SW480 (cell line): ENCODE measurements at places on chromosomes 2 and 18.
A peak's percentile ranks its signal among the peaks of the same experiment; 100 is the strongest.

DNA sequence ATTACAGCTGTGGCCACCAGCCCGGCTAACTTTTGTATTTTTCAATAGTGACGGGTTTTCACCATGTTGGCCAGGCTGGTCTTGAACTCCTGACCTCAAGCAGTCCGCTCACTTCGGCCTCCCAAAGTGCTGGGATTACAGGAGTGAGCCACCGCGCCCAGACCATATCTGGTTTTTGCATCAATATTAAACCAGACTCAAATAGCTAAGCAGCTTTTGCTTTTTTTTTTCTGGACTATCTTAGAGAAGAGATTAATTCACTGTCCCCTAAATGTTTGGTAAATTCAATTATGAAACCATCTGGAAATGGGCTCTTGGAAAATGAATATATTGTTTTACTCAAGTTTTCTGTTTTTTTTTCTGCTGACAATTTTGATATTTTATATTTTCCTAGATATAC lies 183.7 kb downstream of the DOK6 start:
- DNase-seq = no peak

DNA sequence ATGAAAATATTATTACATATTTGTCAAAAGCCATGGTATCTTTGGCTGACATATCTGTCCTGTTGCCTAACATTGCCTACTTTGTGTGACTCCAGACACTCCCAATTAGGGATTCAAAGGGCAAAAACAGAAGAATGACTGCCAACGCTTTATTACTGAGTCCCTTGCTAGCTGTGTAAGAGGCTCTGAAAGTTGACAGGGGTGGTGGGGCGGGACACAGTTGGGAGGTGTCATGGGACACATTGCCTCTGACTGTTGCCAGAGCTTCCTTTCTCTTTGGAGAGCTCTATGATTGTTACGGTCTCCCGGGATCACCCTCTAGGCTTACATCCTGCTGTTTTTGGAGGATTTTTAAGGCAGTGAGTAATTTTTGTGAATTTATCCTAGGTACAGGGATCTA lies 249.6 kb upstream of the ACVR2A start:
- no peak for DNase-seq

- no peak for DNase-seq
Measured at GRCh38 chr2:114661971-114662939, 219.8 kb downstream of the DPP10 start.

DNA sequence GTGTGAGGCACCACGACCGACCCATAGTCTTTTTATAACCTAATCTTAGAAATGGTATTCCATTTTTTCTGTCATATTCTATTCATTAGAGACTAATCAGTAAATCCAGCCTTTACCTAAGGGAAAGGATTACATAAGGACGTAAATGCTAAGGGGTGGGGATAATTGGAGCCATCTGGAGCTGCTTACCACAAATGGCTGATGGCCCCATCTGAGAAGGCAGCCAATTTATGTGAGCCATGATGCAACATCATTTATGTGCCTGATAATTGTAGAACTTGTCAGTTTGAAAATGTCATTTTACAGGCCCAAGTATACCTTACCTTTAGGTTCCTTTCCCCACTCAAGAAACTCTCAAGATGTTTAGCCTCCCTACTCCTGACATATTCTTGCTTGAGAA lies 44.0 kb downstream of the ARHGEF33 start:
- no peak for DNase-seq

GRCh38 chr2:74259733-74260132 lies 61.3 kb downstream of the MTHFD2 start:
- no peak for DNase-seq

- DNase-seq = no peak
Measured at GRCh38 chr18:80210312-80211083, 36.8 kb downstream of the PARD6G start.

- peak; percentile 76 for DNase-seq
Measured at GRCh38 chr2:46067501-46068305, 229.5 kb upstream of the EPAS1 start.

- DNase-seq = no peak
Measured at GRCh38 chr2:238313289-238313990, 6.9 kb upstream of the TRAF3IP1 start.

GRCh38 chr18:59871711-59872362 lies 28.0 kb upstream of the PMAIP1 start:
- no peak for DNase-seq

- DNase-seq = no peak
Measured at GRCh38 chr2:85148190-85148589, 15.0 kb downstream of the TCF7L1 start.

- DNase-seq = no peak
Measured at GRCh38 chr2:3079466-3079865, 298.2 kb downstream of the EIPR1 start.

DNA sequence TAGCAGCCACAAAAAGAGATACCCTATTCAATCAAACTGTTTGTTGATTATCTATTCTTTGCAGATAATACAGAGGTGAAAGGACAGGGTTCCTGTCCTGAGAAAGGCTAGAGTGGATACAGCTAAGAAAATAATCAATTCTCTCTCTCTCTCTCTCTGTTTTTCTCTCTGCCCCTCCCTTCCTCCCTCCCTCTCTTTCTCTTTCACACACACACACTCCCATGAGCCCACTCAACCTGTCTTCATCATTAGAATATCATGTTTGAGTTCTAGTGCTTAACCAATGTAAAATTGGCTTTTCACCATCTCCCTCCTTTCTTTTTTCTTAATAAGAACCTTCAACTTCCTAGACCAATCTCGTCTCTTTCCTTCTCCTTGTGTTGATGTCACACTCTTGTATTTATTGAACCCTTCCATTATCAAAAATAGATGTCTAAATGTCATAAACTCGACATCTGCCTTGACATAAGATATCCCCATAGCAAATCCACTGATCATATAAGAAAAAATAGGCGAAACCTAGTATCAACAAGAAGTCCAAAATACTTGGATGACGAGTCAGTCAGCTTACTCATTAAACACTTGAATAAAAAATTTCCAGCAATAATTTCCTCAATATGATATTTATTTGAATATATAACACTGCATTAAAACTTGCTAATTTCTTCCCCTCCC lies 42.8 kb upstream of the CYTIP start:
- no peak for DNase-seq

DNA sequence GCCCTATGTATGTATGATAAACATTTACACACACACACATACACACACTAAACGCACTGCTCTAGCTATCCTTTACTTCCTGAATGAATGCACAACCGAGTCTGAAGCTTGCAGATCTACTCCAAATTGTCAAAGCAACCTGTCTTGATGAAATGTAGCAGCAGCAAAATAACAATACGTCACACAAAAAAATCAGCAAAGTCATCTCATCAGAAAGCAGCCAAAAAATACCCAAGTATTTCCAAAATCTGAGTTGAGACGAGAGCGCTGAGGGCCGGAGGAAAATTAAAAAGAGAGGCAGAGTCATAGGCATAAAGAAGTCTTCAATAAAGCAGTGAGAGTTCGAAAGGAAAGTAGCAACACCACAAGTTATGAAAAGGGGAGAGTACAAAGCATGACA lies 67.7 kb downstream of the ZNF521 start:
- no peak for DNase-seq

GRCh38 chr2:38264396-38265221 lies 112.5 kb downstream of the ATL2 start:
- no peak for DNase-seq

DNA sequence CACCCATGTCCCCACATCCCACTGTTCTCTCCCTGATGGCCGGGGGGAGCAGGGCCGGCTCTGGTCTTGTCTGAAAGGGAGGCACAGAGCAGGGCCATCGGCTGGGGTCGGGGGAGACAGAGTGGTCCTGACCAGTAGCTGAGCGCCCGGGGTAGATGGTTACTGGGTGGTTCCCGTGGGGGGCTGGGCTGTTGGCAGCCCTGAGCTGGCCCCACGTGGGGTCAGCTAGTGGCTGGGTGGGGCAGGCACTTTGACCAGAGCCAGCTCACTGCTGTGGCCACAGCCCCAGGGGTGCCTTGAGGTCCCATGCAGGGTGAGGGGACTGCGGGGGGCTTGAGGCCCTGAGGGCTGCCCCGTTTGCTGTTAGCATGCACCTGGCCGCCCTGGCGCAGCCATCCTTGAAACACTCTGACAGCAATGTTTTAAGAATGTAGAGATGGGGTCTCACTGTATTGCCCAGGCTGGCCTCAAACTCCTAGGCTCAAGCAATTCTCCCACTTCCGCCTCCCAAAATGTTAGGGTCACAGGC lies 12.3 kb upstream of the NEU4 start:
- DNase-seq = no peak

DNA sequence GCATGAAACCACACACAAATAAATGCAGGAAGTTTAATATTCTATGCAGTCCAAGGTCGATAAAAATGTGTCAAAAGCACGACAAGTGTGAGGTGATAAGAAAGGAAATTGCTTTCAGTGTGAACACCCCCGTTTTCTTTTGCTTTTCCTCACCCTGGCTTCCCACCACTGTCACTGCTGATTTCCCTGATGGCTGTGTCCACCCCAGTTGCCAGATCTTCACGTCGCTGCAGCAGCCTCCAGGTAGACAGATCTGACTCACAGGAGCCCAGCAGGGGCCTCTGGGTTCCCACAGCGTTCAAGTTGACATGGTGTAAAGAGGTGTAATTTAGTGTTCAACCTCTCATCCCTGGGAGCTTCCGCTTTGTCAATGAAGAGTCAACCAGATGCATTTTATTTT lies 128.0 kb upstream of the TACR1 start:
- no peak for DNase-seq

GRCh38 chr2:28869494-28870145 lies 489 bp downstream of the TRMT61B start:
- DNase-seq = peak; percentile 18

- no peak for DNase-seq
Measured at GRCh38 chr2:124913868-124914267, 888.8 kb downstream of the CNTNAP5 start.

- DNase-seq = no peak
Measured at GRCh38 chr18:23859466-23860336, 154.9 kb upstream of the TTC39C start.

- DNase-seq = peak; percentile 36
Measured at GRCh38 chr2:199977984-199978415, 22.6 kb downstream of the MAIP1 start.

GRCh38 chr2:143819190-143819735 lies 690.0 kb downstream of the ARHGAP15 start:
- no peak for DNase-seq

GRCh38 chr2:189698020-189698887 lies 23.8 kb downstream of the ANKAR start:
- peak; percentile 40 for DNase-seq

- no peak for DNase-seq
Measured at GRCh38 chr18:73840319-73840945, 307.2 kb downstream of the FBXO15 start.

- DNase-seq = no peak
Measured at GRCh38 chr18:36441426-36442240, 144.1 kb downstream of the FHOD3 start.

- DNase-seq = no peak
Measured at GRCh38 chr2:204948024-204948763, 402.9 kb downstream of the PARD3B start.

- DNase-seq = no peak
Measured at GRCh38 chr18:75112186-75113096, 96.5 kb downstream of the PTGR3 start.

- DNase-seq = peak; percentile 23
Measured at GRCh38 chr2:241009601-241010530, 11.4 kb downstream of the SNED1 start.

GRCh38 chr18:60898111-60898510 lies 435.1 kb upstream of the CDH20 start:
- no peak for DNase-seq

DNA sequence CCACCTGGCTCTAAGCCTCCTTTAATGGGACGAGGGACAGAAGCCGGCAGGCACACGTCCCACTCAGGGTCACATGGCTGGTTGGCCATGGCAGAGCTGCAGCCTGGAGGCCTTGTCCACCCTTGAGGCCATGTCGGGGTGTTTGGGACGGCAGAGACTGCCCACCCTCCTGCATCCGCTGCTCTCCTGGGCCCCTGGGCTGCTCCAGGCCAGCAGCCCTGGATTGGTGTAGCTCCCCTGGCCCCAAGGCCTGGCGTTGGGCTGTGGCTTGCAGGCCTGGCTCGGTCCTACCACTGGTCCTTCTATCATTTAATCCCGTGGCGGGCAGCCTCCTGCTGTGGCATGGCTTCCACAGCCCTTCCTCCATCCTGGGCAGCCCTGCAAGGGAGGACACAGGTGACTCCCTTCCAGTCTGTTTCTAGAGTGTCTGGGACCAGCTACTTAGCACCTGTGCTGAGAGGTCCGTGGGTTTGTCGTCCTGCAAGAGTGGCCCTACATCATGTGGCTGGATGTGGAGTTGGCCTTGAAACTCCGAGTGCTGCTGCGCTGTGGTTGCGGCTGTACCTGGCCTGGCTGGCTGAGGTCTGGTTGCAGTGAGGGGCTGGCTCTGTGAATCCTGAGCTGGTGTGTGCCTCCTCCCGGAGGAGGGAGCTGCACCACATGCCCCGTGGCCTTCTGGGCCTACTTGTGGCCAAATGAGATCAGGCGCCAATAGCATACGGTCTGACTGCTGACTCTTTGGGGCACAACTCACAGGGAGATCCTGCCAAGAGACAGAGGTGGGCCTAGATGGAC lies 67.3 kb downstream of the SH3RF3 start:
- no peak for DNase-seq

DNA sequence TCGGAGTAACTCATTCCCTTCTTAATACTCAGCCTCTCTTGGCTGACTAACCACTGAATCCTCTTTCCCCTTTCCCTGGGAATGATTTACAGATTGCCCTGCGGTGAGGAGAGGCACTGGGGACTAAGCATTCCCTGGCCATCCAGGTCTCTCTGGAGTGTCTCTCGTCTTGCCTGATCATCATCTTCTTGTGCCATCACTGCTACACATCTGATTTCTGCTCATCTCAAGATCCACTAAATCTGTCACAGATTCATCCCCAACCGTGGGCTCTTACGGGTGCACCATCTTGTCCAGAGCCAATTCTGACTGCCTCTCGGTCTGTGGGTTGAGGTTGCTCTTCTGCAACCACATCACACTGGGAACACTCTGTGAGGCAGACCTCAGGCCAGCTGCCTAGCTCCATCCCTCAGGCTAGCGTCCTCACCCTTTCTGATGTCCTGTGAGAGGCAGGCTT lies 12.0 kb downstream of the SFTPB start:
- DNase-seq = no peak

GRCh38 chr2:174925046-174925784 lies 80.0 kb downstream of the CHN1 start:
- DNase-seq = no peak

GRCh38 chr18:31558567-31558966 lies 33.1 kb upstream of the TTR start:
- DNase-seq = no peak

GRCh38 chr2:237072067-237072931 lies 13.4 kb upstream of the COPS8 start:
- peak; percentile 26 for DNase-seq

GRCh38 chr18:38883111-38883510 lies 1317.5 kb upstream of the CELF4 start:
- no peak for DNase-seq

DNA sequence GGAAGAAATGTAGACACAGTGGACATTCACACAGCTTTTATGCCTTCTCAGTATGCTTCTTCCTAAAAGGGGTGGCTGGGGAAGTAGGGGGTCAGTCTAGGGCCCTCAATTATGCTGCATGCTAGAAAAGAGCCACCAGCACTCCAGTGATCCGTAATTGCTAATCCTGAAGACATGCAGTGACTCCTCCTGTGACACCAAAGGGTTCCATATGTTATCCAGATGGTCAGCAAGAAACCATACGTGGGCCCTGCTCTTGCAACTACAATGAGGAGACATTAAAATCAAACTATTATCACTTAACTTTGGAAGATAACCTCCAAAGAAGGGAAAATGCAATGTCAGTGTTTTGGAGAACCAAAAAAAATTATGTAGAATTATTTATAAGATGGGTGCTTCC lies 143.4 kb upstream of the LYPD1 start:
- no peak for DNase-seq

GRCh38 chr2:86038291-86039081 lies 67.2 kb downstream of the POLR1A start:
- no peak for DNase-seq
